ENCODE measurements at places on chromosomes 6 and 20.

GRCh38 chr6:31689249-31690110 lies 8.6 kb upstream of the LY6G5C start:
- DNase-seq, result no peak

DNA sequence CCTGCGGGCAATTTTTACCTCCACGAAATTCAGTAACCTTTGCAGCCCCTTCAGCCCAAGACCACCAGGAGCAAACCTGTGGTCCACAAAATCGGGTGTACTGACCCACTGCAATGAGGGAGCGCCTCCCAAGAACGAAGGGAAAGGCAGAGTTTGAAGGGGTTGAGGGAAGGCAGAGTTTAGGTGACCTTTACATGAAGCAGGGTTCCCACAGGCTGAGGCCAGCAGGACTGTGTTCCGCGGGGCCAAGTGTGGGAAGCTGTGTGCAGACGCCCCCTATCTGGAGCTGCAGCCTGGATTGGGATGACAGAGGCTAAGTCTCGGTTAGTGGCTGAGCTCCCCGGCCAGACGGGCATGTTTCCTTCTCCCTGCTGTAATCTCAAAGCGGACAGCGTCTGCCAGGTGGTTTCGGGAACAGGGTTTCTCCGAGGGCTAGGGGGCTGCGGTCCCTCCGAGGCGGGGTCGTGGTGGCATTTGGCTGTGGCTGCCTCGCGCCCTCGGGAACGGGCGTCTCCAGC lies 826 bp upstream of the PYGB start:
- peak; percentile 72 for DNase-seq

- DNase-seq, result no peak
Observed at GRCh38 chr20:36173451-36173933, 19.0 kb downstream of the EPB41L1 start.

DNA sequence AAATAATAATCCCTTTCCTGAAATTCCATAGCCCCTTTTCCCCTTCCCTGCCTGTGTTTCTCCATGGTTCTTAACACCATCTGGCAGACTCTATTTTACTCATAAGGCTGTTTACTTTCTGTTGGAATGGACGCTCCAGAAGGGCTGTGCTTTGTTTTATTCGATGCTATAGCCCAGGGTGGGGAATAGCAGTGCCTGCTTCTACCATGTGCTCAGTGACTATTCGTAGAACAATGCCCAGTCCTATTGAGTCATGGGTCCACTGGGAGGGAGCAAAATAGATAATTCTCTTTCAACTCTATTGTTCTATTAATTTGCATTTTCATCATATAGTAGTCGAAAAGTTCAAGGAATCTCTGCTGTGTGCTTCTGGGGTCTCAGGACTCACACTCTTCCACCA lies 565.1 kb downstream of the C6orf118 start:
- no peak for DNase-seq
